ENCODE measurements at places on chromosomes 1 and 21.
A peak's percentile ranks its signal among the peaks of the same experiment; 100 is the strongest.

DNA sequence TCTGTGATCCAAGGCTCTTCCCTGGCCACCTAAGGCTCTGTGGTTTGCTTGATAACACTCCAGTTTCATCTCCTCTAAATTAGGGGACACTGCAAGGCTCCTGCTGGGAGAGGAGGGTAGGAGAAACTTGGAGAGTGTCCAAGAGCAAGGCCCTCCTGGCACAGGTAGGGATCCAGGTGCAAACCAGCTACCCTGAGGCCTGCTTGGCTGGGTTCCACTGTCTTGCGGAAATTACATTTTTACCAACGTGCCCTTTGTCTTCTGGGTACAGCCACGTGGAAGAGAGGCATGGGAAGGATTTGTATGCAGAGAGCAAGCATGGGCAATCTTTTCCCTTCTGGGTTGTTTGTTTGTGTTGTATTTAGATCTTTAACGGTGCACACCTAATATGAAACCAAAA lies 132.5 kb downstream of the PRDM2 start:
- no peak for DNase-seq

DNA sequence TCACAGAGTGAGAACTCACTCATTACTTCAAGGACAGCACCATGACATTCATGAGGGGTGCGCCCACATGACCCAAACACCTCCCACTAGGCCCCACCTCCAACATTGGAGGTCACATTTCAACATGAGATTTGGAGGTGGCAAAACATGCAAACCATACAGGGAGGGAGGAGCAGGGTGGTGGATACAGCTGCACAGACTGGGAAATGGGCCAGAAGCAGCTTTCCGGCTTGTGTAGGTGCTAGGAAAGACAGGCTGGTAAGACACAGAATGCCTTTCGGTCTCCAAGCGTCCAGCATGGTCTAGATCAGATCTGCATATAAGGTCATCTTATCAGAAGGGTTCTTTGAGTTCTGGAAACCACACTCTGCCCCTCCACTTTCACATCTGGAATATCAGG lies 35.1 kb upstream of the TINAGL1 start:
- DNase-seq, result no peak

- DNase-seq, result no peak
Observed at GRCh38 chr1:207396168-207396746, 57.9 kb upstream of the CR2 start.

- no peak for DNase-seq
Observed at GRCh38 chr1:184770181-184770979, 15.7 kb upstream of the EDEM3 start.

- DNase-seq, result no peak
Observed at GRCh38 chr1:50973875-50974617, 4.0 kb downstream of the CDKN2C start.

DNA sequence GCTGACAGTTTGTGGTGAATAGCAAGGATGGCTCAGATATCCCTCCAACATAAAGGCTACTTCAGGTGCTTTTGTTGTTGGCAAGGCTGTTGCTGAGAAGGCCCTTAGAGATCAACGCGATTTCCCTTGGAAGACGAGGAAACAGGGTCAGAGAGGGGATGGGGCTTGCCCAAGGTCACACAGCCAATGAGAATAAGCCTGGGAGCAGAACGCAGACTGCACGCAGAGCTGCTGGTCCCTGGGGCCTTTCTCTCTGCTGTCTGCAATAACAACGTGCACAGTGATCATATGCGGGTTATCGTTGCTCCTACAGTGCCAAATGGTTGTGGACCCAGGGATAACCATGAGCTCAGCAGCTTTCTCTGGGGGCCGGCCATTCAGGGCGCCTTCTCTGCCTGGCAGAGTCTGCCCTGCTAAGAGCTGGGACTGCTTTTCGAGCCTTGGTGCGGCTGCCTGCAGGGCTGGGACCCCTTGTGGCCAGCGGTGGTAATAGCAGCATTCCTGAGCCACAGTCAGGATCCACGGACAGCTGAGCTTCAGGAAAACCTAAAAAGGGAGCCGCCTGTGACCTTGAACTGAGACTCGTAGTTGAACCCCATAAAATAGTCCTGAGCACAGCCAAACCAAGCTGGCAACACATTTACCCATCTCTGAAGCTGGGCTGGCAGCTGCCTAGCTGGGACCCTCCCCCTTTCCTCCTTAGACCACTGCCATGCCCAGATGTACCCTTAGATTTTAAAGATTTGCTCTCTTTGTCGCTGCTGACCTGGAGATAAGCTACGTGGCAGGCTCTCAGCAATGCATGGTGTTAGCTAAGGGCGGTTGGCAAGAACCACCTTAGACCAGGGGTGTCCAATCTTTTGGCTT lies 39.8 kb downstream of the HTR6 start:
- DNase-seq, result peak; percentile 61

DNA sequence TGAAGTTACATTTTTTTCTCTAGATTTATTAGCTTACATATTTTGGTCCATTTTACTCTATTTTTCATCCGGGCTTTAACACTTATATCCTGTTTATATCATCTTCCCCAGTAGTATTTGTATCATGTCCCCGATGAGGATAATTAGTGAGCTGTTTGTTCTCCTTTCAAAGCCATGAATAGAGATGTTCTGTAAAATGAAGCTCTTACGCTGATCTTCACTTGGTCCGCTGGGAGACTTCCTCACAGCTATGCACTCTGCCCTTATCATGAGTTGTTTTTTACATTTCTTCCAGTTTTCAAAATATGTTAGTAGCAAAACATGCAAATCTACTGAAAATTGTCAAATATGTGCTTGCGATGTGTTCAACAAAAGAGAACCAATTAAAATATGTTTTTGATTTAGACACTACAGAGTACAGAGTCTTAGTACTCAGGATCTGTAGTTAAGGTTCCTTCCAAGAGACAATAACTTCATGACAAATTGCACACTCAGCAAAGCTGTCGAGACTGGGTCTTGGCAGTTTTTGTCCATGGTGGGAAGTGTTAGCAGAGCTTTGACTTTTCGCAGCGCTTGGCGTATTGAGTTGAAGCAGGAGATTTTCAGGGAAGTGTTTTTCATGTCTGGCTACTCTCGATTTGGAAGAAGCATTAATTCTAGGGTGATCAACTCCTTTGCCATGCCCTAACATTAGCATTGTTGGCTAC lies 292.0 kb upstream of the ADAMTS5 start:
- no peak for DNase-seq

GRCh38 chr1:157195521-157196244 lies 57.5 kb upstream of the ETV3 start:
- DNase-seq, result no peak

- DNase-seq, result peak; percentile 36
Observed at GRCh38 chr1:233355841-233356704, 28.5 kb downstream of the MAP3K21 start.

- no peak for DNase-seq
Observed at GRCh38 chr1:182795563-182796228, 6.1 kb downstream of the NPL start.

DNA sequence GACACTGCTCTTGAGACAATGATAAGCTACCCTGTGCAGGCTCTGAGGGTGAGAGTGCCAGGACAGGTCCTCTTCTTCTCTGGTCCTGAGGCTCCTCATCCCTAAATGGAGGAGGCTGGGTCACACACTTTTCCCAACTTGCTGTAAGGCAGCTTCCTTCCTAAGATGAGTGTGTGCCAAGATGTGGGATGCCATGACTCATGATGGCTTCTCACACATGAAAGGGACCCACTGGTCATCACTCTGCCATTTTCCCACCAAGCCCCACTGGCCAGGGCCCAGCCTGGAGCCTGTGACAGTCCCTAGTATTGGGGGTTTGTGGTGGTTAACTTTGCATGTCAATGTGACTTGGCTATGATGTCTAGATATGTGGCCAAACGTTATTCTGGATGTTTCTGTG lies 54.4 kb downstream of the CNIH3 start:
- DNase-seq, result no peak

DNA sequence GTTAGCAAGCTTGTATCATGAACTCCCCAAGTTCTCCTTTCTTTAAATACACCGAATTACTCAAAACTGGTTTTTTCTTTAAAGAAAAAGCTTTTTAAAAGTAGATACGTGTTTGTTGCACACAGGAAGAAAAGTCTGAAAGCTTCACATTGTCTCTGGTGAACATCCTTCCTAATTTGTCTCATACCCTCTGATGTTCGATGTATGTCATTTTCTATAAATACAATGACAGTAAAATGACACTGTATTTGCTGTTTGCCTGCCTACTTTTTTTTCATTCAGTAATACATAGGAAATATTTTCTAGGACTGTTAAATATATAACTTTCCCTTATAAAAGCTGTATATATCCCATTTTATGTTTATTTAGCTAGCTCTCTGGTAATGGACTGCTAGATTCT lies 153.9 kb downstream of the GALNT2 start:
- DNase-seq, result no peak

- DNase-seq, result peak; percentile 80
Observed at GRCh38 chr1:206734499-206735142, 36.0 kb upstream of the IL19 start.

DNA sequence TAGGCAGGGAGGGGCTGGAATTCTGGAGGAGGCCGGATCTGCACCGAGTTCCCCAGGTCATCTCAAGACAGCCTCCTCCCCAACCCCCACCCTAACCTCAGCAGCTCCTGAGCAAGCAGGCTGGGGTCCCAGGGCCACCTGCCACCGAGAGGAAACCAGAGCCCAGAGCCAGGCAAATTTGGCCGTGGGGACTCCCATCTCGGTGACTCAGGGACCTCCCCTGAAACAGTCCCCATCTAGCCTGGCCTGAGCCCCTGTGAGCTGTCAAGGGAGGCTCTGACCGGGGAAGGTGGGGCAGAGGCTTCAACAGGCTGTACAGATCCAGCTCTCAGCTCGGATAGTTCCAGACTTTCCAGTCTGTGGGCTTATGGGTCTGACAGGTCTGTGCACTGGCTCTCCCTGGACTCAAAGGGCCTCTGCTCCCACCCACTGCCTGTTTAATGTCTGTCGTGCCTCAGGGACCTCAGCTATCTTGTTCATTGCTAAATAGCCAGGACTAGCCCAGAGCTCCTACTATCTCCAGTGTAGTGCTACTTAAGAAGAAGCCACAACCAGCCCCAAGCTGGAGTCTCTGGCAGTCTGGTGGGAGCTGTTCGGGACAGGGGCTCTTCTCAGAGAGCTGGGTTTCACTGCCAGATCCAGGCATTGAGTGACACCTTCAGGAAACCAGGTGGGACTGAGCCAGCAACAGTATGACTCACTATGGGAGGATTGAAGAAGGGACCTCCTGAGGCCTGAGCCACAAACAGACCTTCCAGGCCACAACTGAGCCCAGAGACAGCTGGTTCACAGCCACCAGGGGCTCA lies 25.6 kb downstream of the MATN1 start:
- no peak for DNase-seq

DNA sequence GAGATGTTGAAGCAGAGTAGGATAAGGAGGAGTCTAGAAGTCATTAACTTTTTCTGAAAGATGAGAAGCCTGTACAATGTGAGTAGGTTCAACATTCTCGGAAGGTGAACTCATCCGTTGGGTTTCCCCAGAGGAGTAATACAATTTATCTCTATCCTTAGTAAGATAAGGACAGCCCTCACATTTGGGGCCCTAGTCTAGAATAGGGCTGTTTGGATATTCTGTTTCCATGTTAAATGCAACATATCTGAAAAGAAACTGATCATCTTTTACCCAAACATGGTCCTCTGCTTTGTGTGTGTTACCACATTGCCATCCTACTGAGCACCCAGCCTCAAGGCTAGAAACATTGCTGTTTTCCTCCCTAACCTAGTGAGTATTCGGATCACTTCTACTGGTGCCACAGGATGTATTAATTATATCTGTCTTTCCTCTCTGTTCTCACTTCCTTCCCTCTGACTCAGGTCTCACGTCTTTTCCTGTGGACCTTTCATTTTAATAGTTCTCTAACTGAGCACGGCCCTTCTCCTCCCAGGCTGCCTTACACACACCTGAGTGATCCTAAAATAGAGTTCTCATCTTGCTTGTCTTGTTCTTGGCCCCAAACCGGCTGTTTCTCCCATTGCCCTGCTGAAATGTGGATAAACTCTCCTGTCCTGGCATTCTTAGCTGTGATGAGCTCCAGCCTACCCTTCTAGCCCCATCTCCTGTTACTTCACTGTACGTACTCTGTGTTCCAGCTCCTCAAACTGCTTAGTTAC lies 91.7 kb downstream of the CDC14A start:
- peak; percentile 49 for DNase-seq

- peak; percentile 47 for DNase-seq
Observed at GRCh38 chr1:155261493-155261851, 688 bp downstream of the SCAMP3 start.

GRCh38 chr1:235326719-235327558 lies 1.0 kb downstream of the ARID4B start:
- DNase-seq, result peak; percentile 83

DNA sequence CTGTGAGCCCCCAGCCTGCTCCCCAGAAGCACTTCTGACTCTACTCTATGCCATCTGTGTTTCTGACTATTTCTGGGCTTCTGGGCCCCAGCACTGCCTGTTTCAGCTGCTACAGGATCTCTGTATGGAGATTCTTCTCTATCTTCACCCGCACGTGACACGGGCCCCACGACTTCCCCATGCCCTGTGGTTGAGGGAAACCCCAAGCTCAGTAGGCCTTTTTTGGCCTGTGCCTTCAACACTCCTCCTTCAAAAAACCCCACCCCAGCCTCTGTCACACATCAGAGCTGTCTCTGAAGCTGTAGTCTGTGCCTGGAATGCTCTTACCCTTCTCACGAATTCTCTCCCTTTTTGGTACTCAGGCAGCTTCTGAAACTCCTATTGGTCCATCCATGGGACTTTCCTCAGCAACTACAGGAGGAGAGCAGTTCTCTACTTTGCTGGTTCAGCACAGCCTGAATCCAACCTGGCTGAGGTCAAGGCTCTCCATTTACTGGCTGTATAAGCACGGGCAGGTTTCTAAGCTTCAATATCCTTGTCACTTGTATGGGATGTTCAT lies 2.0 kb upstream of the NID1 start:
- DNase-seq, result peak; percentile 91

- DNase-seq, result peak; percentile 56
Observed at GRCh38 chr1:5915587-5916571, 76.3 kb downstream of the NPHP4 start.

- no peak for DNase-seq
Observed at GRCh38 chr1:48661726-48662463, 114.8 kb downstream of the BEND5 start.

- DNase-seq, result no peak
Observed at GRCh38 chr1:20494609-20495311, 8.8 kb upstream of the CAMK2N1 start.

DNA sequence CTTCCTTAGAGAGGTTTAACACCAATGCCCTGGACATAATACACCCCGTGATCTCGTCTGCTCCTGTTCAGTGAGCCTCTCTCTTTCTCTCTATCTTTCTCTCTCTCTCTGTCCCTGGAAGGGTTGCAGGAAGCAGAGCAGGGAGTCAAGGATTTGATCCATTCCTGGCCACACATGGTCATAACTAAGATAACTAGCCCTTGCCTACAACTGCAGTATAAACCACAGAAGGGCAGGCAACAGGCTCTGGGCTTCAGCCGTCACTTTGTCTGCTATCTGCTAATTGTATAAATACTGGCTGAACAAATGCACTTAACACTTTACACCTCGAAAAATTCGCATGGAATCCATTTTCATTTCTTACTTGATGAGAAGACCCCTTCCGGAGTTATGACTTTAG lies 357.5 kb upstream of the RUNX1 start:
- no peak for DNase-seq

DNA sequence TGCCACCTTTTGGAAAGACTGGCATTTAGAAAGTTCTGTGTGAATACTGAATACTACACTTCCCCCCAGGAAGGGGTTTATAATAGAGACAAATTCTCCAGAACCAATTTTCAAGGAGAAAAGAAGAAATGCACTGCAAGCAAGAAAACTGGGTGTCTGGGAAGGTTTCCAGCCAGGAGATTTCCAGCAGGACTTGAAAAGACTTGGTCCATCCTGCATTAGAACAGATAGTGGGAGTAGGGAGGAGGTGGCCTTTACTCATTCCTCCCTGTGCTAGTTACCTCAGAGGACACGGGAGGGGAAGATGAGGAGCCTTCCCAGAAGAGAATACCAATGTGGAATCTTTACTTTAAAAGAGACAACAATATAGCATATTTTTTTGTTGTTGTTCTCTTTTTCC lies 52.4 kb downstream of the FAM78B start:
- no peak for DNase-seq

Data from activated CD8-positive, alpha-beta T cell treated with anti-CD3 and anti-CD28 coated beads for 36 hours (primary cell).